ENCODE measurements at places on chromosomes 16 and 17.

DNA sequence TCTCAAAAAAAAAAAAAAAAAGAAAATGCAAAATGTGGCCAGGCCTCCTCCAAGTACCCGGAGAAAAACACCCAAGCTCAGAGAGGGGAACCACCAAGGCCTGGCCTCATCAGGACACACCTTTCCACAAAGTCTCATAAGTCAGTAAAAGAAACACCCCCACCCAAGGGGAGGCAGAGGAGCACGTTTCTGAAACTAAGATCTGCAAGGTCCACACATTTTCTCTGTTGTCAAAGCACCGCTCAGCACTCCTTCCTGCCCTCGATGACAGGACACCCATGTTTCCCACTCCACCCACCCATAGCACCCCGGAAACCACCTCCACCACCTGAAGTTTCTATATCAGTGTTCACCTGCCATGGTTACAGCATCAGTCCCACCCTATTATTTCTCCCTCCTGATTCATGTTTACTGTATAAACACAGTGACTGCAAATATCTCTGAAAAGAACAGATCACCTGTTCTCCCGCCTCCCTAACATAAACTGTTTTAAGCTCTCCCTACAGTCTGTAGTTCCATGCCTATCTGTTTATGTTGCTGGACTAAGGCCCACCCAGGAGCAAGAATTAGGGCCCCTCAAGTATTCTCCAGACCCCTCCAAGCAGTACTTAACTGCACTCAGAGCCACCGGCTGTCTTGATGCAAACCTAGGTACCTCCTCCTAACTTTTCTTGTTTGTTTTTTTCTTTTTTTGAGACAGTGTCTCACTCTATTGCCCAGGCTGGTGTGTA, 2.0 kb downstream of the CORO7 start:
- no peak for DNase-seq

DNA sequence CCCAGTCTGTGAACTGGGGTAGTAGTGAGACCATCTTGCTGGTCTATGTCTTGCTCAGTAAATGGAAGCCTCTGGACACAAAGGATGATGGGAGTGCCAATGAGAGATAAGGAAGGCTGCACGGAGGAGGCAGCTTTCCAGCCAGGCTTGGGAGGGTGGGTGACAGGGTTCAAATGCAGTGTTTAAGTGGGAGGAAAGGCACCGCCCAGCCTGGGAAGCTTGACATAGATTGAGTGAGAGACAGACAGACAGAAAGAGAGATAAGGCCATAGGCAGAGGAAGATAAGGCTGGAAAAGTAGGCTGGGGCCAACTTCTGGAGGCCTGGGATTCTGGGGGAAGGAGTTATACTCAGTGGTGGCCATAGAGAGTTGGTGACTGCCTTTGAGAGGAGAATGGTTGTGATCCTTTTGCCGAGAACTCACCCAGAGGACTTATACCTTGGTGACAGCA, 7.2 kb upstream of the COL1A1 start:
- DNase-seq, result no peak

DNA sequence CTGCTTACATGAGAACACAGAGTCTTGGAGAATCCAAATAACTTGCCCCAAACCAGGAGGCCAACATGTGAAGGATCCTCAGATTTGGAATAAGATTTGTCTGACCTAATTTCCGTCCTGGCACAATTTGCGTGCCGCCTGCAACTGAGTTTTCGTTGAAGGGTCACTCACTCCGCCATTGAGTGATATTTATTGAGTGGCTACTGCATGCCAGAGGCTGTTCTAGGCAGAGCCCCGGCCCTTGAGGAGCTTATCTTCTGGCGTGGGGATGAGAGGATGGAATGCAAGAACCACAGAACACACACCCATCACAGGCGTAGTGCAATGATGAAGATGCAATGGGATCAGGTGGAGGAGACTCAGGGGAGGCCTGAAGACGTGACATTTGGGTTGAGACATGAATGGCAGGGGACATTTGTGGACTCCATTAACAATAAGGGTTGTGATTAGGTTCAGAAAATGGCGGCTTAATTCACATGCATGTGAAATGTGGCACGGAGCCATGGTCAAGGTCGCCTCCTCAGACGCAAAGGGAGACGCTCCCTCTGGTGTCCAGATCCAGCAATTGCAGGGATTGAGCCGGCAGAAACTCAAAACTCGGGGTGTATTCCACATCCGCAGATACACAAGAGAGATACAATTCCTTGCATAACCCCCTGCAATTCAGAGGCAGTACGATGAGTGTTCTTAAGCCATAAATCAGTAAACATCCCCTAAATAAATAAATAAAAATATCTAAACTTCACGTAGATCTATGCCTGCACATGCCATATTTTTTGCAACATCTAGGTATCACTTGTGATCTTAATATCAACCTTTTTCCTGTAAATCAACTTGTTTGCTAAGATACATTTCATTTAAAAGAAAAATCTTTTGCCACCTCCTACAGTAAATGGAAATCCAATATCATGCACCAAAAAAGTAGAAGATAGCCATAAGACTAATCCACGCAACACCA, 57.9 kb upstream of the CACNG4 start:
- DNase-seq, result no peak

- DNase-seq, result no peak
Observed at GRCh38 chr16:1776991-1777374, 4.0 kb upstream of the MRPS34 start.

DNA sequence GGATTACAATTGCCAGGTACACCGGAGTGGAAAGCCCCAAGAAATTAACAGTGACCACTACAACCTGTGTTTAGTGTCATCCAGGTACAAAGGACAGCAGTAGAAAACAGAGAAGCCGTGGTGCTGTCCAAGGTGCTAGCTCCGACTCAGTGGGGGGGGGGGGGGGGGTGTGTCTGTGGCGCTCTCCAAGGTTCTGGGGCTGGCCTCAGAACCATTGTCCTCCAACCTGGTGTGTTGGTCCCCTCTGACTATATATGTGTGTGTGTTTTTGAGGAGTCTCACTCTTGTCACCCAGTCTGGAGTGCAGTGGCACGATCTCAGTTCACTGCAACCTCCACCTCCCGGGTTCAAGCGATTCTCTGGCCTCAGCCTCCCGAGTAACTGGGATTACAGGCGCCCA, 5.8 kb upstream of the ZNF23 start:
- no peak for DNase-seq

DNA sequence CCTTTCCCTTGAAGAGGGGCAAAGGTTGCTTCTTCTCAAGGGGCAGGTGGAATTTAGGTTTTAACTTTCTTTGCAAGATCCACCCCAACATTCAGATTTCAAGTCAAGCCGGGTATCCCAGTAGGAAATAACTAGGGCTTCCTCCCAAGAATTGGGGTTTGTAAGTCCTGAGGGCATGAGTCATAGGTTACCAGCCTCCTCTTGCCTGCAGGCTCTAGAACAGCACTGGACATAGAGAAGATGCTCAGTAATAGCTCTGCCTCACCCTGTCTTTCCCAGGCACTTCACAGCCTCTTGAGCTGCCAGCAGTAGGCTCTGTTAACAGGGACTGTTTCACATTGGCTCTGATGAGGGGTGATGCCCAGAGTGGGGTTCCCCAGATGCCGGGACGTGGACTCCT, 35.8 kb upstream of the ZFP90 start:
- no peak for DNase-seq

DNA sequence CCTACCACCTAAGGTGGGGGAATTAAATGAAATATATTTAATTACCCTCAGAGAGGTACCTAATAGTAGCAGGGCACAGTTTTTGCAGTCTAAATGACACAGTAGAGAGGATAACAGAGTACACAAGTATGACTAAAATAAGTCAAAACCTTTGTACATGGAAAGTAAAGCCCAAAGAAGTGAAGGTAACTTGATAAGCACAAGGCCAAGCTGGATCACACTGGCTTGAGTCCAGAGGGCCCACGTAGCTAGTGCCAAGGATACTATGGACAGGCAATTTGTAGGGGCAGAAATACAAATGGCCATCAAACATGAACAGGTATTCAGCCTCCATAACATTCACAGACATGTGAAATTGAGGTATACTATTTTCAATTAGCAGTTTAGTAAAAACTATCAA, 7.6 kb downstream of the MYO18A start:
- DNase-seq, result no peak

DNA sequence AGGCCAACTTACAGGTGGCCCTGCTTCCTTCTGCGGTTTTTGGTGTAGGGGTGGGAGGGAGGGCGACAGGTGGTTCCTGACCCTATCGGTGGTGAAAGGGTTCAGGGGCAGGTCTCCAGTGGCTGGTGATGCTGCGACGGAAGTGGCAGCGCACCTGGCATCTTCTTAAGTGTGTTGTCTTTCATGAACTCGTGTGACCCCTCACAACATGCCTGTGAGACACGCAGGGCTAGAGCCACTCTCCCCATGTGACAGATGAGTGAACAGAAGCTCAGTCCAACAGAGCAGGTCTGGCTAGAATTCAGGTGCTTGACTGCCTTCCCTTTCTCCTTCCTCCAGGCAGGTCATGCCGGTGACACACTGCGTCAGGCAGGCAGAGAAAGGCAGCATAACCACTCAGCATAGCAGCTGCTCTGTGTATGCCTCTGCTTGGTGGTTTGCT, 8.0 kb downstream of the TNFAIP1 start:
- no peak for DNase-seq

DNA sequence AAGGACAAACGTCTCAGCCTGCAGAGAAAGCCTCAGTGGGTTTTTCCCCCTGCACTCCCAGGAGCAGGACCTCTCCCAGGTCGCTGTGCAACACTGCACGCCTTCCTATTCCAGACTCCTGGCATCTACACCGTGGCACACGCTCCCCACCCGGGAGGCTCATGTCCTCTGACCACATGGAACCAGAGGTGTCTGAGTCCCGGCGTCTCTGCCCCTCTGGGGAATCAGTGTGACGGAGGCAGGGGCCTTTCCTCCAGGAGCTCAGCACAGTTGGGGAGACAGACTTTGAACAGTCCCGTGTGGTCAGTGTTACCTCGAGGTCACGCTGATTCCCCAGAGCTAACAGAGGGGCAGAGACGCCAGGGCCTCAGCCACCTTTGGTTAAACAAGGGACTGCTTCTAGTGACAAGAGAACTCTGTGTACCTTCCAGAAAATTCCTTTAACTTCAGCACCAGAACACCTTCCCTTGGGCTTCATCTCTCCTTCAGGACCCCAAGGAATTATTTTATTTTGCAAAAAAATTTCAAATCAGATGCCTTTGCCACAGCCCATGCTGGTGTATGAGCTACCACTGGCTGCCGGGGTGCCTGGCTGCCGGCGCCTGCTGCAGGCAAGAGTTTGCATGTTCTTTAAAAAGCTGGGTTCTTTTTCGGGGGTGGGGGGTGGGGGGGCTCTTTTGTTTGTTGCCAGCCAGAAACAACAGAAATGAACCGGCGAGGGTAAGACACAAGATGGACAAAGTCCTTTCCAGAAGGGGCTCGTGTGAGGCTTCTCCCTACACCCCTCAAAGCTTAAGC, 6.6 kb downstream of the CANT1 start:
- DNase-seq, result no peak

DNA sequence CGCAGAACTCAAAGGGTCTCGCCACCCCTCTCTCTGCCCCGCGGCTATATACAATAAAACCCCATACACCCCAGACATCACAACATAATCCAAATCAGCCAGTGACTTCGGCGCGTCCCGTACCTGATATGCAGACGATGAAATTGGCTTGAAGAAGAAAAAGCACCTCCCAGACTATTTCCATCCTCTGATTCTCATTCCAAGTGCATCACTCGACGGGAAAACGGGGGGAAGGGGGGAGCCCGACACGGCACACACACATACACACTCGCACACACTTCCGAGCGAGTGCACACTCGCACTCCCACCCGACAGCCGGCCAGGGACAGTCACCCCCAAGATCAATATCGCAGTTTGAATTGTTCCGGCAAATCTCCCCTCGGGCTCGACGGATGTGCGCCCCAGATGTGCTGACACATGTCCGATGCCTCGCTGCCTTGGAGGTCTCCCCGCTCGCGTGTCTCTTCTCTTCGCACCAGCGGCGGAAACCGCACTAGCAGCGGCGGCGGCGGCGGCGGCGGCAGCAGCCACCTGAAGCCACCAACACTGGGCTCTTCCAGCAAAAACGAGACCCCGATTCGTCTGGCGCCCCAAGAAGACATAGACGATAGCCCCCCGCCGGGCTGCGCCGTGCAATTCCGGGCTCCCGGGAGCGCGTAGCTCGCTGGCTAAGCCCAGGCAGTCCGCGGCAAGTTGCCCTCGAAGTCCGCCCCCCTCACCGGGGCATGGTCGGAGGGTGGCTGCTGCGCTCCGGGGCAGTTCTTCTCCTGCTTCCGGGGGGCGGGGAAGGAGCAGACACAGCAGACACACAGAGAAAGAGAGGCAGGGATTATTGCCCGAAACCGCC, 688 bp downstream of the CA10 start:
- DNase-seq, result no peak

DNA sequence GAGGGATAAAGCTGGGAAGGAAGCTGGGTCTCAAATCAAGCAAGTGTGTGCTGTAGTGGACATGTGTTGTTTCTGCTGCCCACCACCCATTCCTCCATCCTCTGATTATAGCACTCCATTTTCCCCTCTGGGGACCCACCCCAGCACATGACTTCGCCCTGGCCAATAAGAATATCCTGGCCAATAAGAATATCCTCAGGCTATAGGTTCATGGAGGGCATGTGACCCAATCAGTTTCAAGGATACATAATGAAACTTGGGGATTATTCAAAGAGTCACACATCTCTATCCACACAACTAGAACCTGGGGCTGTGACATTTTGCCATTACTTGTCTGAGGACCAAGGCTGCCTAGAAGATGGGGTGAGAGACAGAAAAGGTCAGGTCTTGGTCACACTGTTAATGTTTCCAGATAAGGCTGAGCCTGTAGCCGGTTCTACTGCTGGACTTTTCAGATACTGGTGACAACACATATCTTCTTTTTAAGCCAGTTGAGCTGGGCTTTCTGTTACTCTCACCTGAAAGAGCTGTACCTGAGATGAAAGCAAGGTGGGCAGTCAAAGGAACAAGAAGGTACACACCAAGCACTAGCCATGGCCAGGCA, 33.7 kb downstream of the MYO18A start:
- DNase-seq, result no peak

GRCh38 chr17:77308861-77309726, 168.3 kb downstream of the SEC14L1 start:
- no peak for DNase-seq

DNA sequence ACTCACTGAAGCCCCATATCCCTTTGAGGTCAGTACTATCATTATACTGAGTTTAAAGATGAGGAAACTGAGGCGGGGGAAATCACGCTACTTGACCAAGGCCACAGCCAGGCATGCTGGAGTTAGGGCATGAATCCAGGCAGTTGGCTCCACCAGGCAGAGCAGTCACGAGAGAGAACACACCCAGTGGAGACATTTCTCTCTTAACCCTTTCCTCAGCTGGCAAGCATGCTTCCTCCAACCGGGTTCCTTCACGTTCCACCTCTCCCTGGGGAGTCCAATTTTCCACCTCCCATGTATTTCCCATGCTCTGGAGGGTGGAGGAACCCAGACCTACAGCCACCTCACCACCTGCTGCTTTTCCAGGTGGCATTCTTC, 32.8 kb downstream of the VAC14 start:
- no peak for DNase-seq

DNA sequence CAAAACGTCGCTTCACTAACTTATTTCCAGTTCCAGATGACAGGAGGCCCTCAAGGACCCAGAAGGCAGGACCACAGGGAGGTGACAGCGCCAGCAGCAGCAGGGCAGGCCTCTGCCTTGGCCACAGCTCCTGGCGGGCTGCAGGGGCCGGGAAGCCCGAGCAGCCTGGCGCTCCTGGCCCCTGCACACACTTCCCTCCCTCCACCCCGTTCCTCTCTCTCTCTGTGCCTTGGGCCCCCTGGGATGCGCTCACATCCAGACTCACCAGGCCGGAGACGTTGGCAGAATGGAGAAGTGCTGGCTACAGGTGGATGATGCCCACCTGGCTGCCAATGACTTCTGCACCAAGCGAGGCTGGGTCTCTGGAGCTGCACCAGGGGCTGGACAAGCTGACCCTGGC, 12.7 kb downstream of the ZNF594 start:
- DNase-seq, result no peak

GRCh38 chr17:27805520-27806146, 5.3 kb upstream of the NOS2 start:
- peak; percentile 74 for DNase-seq

All from cerebellar nuclear complex (tissue), 1 donor.